ENCODE measurements at places on chromosomes 16 and 17.

DNA sequence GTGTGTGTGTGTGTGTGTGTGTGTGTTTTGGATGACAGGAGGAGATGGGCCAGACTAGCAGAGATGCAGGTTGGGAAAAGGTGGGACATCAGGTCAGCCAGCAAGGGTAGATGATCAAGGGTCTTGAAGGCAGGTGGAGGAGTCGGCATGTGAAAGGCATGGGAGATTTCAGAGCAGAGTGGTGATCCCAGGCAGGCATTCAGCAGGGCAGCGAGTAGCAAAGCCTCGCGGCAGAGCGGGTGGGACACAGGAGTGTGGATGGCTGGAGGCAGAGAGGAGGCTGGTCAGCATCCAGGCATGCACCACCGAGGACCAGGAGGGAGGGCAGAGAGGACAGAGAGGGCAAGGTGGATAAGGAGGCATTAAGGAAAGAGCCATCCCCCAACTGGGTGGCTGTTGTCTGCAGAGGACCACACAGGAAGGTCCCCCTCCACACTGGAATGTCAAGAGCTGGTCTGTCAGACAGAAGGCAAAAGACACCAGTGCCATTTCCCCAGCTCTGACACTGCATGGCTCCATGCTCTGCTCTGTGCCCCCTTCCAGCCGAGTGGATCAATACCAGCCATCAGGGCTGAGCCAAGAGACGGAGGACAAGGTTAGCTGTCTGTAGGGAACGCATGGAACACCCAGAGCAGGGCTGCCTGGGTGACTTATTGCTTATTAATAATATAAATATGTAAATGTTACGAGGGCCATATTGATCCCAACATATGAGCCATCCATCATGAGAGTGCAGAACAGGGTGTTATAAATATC, 74.8 kb upstream of the RPL38 start:
- no peak for DNase-seq

- DNase-seq = peak; percentile 69
These were observed 219.2 kb downstream of the RBFOX3 start for GRCh38 chr17:79391376-79392233.

DNA sequence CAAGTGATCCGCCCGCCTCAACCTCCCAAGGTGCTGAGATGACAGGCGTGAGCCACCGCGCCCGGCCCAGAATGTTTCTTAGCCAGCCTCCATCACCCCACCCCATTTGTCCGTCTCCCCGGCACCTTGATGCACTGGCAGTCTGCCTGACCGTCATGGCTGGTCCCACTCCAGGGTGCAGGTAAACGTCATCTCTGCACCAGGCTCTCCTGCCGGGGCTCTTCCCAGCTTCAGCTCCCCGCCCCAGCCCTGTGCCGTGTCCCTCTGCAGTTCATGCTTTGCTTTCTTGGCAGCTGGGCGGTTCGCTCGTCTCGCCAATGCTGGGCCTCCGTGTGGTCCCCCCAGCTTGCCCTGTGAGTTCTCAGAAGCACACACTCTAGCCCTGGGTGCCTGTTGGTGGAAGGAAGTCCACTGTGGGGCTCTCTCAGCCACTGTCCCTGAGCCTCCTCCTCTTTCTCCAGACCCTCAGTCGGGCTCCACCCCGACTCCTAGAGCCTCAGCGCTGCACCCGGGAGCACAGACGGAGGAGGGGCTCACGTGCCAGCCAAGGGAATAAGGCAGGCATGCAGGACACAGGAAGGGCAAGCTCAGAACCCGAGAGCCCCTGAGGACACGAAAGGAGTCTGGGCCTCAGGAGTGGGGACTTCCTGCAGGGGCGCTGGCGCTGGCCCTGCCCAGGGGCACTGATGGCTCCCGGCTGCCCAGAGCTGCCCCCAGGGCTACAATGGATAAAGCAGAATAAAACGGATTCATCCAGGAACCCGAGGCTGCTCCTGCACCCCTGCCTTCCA, 12.0 kb downstream of the HS3ST6 start:
- DNase-seq = no peak

GRCh38 chr16:6165330-6165979, 1067.9 kb upstream of the EEF2KMT start:
- DNase-seq = no peak

- no peak for DNase-seq
These were observed 67.9 kb downstream of the PRMT7 start for GRCh38 chr16:68378436-68379415.

- DNase-seq = no peak
These were observed 30.2 kb downstream of the MRC2 start for GRCh38 chr17:62657690-62658089.

- no peak for DNase-seq
These were observed 13.3 kb downstream of the NXPH3 start for GRCh38 chr17:49588726-49589576.

Data from naive thymus-derived CD4-positive, alpha-beta T cell (primary cell).